ENCODE measurements at places on chromosomes 5 and 9.

- DNase-seq: no peak
Measured at GRCh38 chr5:179798771-179799643, 5.2 kb downstream of the LTC4S start.

DNA sequence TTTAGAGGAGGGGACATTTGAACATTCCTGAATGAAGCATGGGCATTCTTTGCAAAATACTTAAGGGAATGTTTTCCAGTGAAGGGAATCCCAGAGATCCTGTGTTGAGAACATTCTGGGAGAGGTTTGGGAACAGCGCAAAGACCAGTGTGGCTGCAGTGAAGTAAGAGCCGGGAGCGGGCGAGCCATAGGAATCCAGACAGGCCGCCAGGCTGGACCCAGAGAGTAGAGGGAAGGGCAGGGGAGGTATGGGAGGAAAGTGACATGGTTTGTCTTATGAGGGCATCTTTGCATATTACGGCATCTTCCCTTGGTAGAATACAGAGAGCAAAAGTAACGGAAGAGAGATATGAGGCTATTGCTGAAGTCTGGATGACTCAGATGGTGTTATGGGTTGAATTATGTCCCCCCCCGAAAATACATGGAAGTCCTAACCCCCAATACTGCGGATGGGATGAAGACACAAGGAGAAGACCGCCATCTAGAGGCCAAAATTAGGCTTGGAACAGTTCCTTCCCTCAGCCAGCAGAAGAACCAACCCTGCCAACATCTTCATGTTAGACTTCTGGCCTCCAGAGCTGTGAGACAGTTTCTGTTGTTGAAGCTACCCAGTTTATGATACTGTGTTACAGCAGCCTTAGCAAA is 268.2 kb downstream of the MAST4 start:
- no peak for DNase-seq

- no peak for DNase-seq
Measured at GRCh38 chr5:2148312-2149194, 265.8 kb upstream of the IRX4 start.

GRCh38 chr5:42360056-42360455 is 63.2 kb upstream of the GHR start:
- no peak for DNase-seq

GRCh38 chr5:159779481-159779880 is 136.8 kb upstream of the ADRA1B start:
- DNase-seq: no peak

DNA sequence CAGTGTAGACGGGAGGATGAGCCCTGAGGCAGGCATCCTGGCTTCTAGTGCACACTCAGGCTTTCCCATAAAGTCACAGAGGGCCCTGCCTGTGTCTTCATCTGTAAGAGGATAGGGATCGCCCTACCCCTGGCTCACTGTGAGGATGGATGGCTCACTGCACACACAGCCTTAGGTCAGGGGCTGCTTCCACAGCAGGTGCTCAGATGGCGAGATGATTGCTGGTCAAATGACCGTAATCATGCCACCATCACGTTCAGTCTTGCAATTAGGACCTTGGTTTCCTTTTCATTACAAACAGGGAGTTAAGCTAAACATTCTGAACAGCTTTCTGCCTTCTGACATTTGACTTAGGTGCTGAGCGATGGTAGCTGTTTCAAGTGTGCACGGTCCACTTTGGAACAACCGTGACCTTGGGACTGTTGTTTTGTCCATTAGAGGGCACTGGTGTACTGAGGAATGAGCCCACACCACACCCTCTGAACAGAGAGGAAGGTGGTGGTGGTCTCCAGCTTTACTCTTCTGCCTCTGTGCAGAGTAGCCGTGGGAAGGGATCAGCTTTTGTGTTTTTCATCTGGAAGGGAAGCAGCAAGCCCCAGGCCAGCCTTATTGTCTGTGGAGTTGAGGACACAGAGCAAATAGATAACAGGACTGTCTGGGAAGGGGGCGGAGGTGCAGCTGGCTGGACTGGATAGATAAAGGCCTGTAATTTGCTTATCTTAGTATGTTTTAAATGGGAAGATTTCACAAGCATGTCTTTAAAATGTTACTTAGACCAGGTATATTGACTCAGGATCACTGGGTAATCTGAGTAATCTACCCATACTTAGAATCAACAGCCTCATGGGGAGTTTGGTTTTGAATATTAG is 183.1 kb downstream of the TRIO start:
- DNase-seq: no peak

GRCh38 chr5:155082401-155082800 is 68.8 kb downstream of the KIF4B start:
- no peak for DNase-seq

- no peak for DNase-seq
Measured at GRCh38 chr9:33136721-33137670, 30.1 kb downstream of the B4GALT1 start.

- DNase-seq: no peak
Measured at GRCh38 chr5:158810615-158811014, 289.1 kb downstream of the EBF1 start.

GRCh38 chr5:153900703-153901395 is 137.9 kb downstream of the FAM114A2 start:
- DNase-seq: no peak

Measured in stimulated activated CD4-positive, alpha-beta T cell treated with anti-CD3 and anti-CD28 coated beads, TNF-alpha, amount 100 ng/mL, for 4 hours (primary cell).